ENCODE measurements at places on chromosomes 6 and 20.
A peak's percentile ranks its signal among the peaks of the same experiment; 100 is the strongest.

GRCh38 chr20:60869625-60870024 lies 382.4 kb upstream of the CDH4 start:
- no peak for DNase-seq

GRCh38 chr6:157849288-157850017 lies 26.4 kb downstream of the SNX9 start:
- no peak for DNase-seq

DNA sequence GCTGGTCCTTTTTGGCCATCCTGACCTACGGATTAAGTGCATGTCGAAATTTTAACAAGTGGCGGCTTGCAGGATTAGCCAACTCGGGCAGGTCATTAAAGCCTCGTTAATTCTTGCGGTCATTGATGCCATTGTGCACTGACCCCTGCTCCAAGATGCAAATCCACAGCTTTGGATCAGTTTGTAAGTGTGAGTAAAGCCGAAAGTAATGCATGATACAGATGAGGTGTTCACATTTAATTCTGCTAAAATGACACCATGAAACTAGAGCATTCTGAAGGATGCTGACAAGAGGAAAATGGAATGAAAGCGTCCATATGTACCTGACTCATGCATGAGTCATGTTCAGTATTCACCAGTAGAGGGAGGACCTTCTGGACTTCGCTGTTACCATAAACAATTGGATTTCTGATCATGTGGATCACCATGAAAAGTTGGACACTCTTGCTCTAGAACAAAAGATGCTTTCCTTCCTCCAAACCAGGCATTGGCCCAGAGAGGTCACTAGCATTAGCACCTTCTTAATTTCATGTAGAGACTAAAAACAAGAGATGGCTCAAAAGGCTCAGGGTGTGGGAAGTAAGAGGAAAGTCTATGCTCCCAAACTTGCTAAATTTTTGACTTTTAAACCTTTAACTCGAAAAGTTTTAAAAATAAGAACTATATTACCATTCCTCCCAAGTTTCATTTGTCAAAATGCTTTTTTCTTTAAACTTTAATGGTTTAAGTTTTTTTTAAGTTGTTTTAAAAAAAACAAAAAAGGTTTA lies 48.0 kb downstream of the MUC22 start:
- peak; percentile 49 for DNase-seq

DNA sequence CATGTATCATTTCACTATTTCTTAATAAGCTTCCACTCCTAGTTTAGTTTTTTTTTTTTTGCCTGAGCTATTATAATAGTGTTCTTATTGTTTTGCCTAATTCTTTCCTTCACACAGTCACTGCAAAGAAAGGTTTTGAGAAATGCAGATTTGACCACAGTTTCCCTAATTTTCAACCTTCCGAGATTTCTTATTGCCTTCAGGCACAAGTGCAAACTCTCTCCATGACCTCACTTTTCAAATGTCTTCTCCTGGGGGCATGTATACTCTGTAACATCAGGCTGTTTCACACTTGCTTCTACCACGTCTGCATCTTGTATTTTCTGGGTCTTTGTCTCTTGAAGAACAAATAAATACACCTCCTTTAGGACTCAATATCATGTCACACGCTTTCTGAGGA lies 339.0 kb upstream of the CITED2 start:
- DNase-seq: no peak

GRCh38 chr6:31094389-31094881 lies 17.9 kb downstream of the C6orf15 start:
- peak; percentile 64 for DNase-seq

- DNase-seq: no peak
These were observed 884 bp upstream of the CUTA start for GRCh38 chr6:33418690-33419291.

- no peak for DNase-seq
These were observed 158.2 kb upstream of the PRND start for GRCh38 chr20:4563534-4563933.

GRCh38 chr6:13998356-13998755 lies 73.6 kb downstream of the RNF182 start:
- no peak for DNase-seq

DNA sequence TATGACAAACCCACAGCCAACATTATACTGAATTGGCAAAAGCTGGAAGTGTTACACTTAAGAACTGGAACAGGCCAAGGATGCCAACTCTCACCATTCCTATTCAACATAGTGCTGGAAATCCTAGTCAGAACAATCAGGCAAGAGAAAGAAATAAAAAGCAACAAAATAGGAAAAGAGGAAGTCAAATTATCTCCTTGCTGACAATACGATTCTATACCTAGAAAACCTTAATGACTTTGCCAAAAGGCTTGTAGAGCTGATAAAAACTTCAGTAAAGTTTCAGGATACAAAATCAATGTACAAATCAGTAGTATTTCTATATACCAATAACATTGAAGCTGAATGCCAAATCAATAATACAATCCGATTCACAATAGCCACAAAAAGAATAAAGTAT lies 32.4 kb downstream of the OR5V1 start:
- DNase-seq: no peak

DNA sequence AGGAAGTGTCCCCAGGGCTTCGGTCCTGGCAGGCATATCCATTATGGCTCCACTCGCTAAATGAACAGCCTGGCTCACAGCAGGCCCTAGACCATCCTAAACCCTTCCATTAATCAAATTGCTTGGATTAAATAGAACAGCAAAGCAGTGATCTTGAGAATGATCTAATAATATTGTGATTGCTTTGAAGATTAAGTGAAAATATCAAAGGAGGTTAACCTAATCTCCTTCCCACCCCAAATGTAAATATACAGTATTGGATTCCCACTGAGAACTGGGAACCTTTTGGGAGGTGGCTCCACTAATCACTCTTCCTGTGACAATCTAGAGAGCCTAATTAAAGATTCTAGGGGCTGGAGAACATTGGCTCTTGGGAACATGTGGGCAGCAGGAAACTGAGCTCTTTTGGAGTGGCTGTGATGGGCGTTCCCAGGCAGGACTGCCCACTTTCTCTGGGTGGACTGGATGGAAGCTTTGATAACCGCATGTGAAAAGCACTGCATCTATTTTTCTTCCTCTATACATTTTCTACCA lies 68.3 kb upstream of the FRMD1 start:
- no peak for DNase-seq

- no peak for DNase-seq
These were observed 1186.2 kb upstream of the CITED2 start for GRCh38 chr6:140560671-140561070.

GRCh38 chr6:122130026-122130348 lies 269.5 kb upstream of the HSF2 start:
- DNase-seq: no peak

GRCh38 chr20:62643521-62644043 lies 1.3 kb downstream of the SLCO4A1 start:
- DNase-seq: no peak

GRCh38 chr20:23358563-23358906 lies 3.4 kb upstream of the GZF1 start:
- DNase-seq: no peak
